ENCODE measurements at places on chromosomes 6 and 20.

- no peak for DNase-seq
Observed at GRCh38 chr6:137494281-137494987, at the start of gene OLIG3. Gene OLIG3, minus strand, starts transcription at chr6:137494394. Its CDS starts 224 bp downstream, at chr6:137494170.

DNA sequence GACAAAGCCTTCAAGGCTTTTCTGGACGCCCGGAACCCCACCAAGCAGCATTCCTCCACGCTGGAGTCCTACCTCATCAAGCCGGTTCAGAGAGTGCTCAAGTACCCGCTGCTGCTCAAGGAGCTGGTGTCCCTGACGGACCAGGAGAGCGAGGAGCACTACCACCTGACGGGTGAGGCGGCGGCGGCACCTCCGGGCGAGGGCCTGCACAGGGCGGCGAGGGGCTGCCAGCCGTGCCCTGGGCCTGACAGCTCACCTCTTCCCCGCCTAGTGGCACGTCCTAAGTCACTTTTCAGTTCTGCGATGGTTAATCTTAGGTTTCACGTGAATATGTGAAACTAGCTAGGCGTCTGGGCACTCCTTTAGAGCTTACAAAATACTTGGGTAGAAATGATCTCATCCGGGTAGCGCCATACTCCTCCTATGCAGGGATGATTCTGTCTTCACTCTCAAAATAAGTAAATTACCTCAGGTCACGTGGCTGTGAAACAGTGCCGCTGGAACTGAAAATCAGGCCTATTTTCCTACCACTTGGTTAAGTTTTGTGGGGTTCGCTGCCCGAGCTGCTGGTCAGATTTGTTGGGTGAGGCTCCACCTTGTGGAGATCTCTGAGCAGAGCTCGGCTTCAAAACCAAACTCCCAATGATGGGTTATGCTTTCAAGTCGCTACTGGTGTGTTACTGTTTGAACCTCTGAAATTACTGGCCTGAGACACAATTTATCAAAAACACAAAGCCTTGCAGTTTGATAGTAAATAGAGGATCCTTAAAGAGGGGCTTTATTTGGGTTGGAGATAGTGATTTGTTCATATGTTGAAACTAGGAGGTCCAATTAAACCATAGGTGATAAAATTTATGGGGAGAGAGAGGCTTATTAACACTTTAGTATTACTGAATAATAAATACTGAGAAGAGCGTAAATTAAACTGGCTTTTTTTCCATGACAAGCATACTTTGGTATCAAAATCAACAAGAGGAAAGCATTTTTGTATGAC, 15.5 kb upstream of the CLDN20 start:
- peak; percentile 73 for DNase-seq

- DNase-seq, result peak; percentile 80
Observed at GRCh38 chr20:48283470-48284110, 498.3 kb upstream of the SULF2 start.

DNA sequence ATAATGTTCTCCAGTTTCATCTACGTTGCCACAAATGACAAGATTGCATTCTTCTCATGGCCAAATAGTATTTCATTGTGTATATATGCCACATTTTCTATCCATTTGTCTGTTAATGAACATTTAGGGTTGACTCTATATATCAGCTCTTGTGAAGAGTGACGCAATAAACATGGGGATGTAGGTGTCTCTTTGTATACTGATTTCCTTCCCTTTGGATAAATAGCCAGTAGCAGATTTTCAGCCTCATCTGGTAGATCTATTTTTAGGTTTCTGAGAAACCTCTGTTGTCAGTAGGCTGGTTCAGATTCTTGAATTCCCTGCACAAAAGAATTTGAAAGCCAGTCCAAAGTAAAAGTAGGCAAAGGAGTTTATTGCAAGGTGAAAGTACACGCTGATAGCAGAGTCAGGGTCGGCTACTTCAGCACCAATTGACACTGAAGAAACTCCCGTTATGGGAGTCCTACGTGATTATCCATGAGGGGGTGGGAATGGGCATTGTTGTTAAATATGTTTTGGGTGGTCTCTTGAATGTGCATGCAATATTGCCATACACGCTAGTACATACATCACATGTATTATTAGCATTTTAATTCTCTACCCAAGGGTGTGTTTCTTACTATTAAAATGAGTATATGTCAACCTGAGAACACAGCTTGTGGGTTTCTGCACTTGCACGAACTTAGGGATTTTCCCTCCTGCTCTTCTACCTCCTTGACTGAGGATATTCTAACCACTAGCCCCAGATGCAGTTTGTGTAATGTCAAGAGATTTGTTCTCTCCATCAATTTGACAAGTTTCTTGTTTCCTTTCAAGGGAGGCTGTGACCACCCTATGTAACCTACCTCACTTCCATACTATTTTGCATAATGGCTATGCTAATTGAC, 14.4 kb upstream of the SLC17A2 start:
- no peak for DNase-seq

DNA sequence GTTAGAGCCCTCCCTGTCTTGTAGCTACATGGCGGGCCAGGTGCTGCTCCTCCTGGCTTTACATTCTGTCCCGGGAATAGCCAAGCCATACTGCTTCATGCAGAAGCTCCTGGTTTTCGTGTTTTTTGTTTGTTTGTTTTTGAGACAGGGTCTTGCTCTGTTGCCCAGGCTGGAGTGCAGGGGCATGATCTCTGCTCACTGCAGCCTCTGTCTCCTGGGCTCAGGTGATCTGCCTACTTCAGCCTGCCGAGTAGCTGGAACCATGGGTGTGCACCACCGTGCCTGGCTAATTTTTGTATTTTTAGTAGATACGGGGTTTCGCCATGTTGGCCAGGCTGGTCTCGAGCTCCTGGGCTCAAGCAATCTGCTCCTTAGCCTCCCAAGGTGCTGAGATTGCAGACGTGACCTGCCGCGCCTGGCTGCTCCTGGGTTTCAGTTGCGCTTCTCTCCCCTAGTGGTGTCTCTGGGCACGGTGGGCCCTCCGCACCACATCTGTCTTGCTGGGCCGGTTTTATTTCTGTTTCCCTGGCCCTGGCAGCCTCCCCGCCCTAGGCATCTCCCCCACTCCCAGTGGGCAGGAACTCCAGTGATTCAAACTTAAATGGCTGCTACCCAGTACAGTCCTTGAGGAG, 12.9 kb downstream of the CDYL start:
- DNase-seq, result no peak

DNA sequence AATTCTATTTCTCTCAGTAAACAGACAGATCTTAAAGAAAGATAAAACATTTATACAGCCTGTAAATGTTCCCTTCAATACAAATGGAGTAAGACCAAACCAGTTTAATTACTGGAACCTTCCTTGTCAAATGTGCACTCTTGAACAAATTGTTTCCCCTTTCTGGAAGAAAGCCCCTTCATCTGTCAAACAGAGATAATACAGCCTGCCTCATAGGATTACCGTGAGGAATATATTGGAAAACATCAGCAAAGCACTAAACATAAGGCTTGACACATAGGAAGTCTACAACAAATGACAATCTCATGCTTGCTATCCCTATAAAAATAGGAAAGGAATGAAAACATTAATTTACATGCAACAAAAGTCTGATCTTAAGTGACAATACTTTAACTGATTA, 173.8 kb downstream of the PTPRK start:
- no peak for DNase-seq

DNA sequence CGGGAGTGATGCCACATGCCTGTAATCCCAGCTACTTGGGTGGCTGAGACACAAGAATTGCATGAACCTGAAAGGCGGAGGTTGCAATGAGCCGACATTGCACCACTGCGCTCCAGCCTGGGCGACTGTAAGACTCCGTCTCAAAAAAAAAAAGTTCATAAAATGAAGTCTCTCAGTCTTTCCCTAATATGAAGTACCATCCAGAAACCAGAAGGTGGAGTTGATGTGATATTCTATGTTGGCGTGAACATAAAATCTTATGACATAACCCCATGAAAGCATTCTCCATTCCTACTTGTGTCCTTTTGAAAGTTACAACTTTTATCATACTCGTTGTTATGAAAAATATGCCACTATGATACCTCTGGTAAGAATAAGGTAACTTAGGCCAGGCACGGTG, 5.7 kb downstream of the SOD2 start:
- DNase-seq, result no peak

DNA sequence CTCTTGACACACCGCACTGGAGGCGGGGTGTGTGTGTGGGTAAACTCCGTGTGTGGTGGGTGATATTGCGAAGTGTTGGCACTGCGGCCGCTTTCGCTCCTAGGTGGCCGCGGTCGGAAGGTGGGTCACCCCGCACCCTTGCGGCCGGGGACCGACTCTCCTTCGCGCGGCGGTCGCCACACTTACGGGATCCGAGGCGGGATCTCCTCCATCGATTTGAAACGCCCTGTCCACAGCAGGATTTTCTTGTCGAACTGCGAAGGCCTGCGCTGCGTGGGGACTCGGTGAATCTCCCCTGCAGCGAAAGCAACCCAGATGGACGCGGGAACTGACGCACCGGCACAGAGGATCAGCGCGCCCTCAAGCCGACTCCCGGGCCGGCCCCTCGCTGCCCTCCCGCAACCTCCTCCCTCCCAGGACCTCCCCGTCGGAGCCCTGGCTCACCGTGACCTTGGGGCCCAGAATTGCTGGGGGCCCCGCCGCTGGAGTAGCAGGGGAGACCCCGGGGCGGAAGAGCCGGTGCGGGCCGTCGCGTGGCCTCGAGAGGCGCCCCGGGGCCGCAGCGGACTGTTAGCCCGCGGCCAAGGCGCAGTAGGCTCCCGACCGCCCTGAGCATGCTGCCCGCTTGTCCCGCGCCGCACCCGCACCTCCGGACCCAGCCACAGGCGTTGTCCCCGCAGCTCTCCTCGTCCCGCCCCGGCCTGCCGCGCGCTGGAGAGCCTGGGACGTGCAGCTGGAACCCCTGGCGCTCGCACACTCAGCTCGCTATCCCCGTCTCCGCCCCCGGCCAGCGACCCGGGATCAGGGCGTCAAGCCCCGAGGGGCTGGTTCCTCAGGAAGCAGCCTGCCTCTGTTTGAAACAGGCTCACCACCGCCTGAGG, at the start of gene FAM162B:
FAM162B (minus strand) TSS at position 759 of the 881 bp plus-strand sequence; CDS start at position 616, 143 bp downstream.
- DNase-seq, result no peak

GRCh38 chr20:4130404-4131189, 115.2 kb upstream of the RNF24 start:
- no peak for DNase-seq

GRCh38 chr6:127446356-127446755, 12.8 kb downstream of the KIAA0408 start:
- no peak for DNase-seq

DNA sequence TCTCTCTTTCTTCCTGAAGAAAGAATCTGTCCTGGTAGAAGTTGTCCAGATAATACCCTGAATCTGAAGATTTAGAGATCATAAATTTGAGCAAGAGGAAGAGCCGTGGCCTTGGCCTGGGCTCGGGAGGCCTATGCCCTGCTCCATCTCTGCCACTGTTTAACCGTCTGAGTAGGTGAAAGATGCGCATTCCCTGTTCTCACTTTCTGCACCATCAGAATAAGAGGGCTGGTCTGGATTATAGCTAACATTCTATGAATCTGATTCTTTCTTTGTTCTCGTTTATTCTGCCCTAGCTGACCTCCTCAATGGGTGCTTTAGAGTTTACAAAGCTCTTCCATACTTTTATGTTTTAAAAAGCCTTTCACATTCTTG, 51.3 kb downstream of the ELOVL4 start:
- no peak for DNase-seq

GRCh38 chr20:47283411-47283810, 73.1 kb downstream of the ZMYND8 start:
- DNase-seq, result no peak

DNA sequence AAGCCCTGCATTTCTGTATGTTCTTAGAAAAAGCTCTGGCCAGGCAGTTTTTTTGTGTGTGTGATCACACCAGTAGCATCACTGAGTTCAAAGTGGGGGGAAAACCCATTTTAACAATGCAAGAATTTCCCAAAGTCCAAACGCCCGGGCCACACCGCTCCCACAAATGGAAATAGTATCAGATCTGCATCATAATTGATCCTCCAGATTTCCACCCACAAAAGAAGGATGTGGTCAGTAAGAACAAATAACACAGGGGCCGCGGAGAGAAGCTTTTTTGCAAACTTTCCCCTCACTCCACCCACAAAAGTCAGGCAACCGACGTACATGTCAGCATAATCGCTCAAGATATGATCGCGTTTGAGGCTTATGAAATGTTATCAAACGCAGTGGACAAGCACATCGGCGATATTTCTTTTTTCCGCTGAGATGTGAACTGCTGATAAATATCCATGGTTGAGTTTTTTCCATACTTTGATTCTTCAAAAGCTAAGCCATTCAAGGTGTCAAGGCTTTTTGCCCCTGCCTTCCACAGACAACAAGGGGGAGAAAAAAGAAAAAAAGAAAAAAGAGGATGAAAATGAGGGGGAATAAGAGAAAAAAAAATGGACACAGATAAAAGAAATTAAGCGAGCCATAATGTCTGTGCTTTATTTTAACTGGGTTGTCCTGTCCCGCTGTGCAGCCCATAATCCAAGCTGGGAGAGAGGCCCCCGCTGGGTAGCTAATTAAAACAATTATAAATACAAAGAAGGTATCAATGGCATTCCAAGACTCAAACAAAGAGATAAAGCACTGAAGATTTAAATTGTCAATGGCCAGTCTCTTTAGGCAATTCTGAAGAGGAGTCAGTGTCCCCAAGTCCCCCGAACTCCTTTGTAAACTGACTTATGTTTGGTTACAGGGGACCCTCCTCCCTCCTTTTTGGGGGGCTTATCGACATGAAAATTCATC, 143.5 kb downstream of the ZFP64 start:
- DNase-seq, result no peak

GRCh38 chr6:106804346-106805335, 169.9 kb downstream of the CD24 start:
- no peak for DNase-seq

- DNase-seq, result peak; percentile 74
Observed at GRCh38 chr20:3407040-3407770, at the start of gene DNAAF9. Gene DNAAF9, minus strand, starts transcription at chr20:3407669. Its CDS starts 112 bp downstream, at chr20:3407557.

DNA sequence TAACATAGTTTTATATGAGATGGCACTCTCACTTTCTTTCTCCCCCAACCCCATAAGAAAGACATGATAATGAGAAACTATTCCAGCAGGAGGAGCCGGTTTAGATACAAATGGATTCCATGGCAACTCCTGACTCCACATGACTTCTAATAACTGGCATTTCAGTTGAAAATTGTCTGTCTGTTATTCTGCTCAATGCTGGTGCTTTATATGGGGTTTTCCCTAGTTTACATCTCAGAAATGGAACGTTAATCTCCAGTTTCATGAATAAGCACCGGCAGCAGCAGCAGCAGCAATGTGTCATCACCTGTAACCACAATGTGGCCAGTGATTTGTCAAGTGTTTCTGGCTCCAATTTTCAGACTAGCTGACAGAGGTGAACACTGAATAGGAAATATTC, 8.0 kb upstream of the SIM1 start:
- DNase-seq, result no peak
